Motor neuron (in vitro differentiated cells): ENCODE measurements at places on chromosomes 7 and 10. TPM values are rescaled to one million over a fixed set of nuclear protein-coding genes. Genes with fewer than 3 reads are reported as not detected.

DNA sequence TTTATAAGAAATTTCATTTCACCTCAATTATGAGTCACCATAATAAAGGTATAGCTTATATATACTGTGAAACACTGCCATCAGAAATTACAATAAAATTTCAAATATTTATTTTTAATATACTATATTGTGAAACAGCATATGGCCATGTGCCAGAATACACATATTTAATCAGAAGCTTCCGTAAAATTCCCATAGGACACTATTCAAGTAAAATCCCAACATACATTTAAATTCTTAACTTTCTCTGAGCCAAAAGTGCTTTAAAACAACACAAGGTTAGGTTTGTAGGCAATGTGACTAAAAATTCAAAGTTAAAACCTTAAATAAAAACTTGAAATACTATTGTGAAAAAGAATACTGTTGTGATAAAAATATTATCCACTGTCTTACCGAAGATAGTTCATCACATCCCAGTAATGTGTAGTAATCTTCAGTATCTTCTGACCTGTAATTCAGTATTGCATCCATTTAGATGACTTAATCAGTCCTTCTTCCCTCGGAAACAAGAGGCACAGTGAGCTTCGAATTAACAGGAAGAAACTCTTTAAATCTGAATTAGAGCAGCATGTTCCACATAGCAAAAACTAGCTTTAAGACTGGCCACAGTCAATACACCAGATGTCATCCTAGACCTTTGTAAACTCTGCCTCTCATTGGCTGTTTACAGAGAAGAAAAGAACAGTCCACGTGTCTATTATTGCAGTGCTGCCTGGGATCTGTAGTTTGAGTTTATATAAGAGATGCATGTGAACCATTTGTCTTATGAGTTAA is at the start of gene DNAJC12:
Gene DNAJC12, minus strand, starts transcription at position 648 of the 774 bp plus-strand sequence. Its CDS starts 177 bp downstream, at position 471.
- peak; percentile 98 for ATAC-seq

DNA sequence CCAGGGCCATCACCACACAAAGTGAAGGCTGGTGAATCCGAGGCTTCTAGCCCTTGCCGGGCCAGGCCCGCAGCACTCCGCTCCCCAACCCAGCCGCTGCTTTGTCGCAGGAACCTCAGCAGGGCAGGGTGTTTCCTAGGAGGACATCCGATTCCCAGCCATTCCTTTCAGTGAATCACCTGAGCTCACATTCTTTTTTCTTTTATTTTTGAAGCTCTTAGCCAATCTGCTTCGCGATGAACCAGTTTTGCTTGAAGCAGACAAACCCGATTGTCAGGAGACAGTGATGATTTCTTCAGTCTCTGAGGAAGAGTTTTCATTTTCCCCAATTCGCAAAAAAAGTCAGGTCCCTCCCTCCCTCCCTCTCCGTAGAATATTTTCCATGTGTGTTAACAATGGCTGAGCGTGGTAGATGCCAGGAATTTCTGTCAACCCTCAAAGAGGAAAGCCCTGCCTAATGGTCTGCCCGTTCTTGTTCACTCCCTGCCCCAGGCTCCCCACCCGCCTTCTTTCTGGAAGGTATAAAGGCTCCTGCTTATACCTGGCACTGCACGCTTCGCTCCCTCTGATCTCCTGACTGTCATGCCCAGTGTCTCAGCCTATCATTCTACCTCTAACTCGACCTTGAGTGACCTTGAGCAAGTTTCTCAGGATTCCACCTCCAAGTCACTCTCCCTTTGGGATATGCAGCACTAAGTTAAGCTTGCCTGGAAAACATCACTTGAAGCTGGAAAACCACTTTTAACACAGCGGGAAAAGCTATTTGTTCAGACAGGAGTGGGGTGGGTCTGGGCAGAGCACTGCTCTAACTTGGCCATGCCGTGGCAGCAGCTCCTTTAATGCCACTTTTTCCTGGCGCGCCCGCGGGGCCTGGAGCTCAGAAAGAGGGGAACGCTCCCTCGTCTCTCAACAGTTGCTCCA is 35.1 kb downstream of the EGFR start:
- ATAC-seq, result peak; percentile 27

CUEDC2 gene
- 78.4 and 80.7 TPM in 2 replicates for total RNA-seq

- no peak for ATAC-seq
These were observed 179.9 kb upstream of the CXCL12 start for GRCh38 chr10:44564790-44565189.

DNA sequence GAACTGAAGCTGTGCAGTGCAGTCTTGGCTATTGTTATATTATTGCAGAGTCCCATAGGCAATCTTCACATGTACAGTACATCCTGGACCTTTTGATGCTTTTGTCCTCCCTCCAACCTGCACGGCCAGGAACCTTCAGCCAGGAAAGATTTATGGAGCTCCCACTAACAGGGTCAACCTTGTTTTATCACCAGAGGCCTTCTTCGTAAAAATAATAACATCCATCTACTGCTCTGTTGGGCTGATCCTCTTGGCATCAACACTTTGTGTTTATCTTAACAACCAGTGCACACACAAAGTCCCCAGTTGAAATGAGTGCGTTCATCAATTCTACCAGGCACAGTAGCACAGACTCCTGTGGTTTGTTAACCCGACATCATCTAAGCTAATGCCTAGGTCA is 72.4 kb downstream of the AGMO start:
- peak; percentile 84 for ATAC-seq

GRCh38 chr10:72649291-72649690 is 23.4 kb upstream of the MICU1 start:
- ATAC-seq, result no peak

DNA sequence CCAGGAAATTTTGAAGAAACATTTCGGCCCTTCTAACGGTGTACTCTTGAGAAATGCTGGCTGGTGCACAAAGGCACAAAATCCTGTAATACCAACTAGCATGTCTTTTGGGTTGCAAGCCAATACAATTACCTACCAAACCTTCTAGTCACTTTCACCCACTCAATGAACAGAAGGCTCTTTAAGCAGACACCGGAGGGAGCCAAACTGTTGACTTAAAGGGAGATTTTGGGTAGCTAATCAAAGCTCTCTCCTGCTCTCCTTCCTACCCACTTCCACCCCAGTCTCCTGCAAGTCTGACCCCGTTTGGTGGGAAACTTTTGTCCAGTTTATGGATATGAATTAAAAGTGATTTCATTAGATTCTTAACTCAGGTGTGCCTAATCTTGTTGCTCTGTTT is 24.0 kb downstream of the GRM3 start:
- ATAC-seq, result no peak

- no peak for ATAC-seq
These were observed 217.9 kb downstream of the ARHGAP21 start for GRCh38 chr10:24505759-24506158.

FGFBP3 gene
- 0.99 and 2.5 TPM in 2 replicates for total RNA-seq

UNCX gene
- not detected in 2 replicates for total RNA-seq

GRCh38 chr10:71039551-71039950 is 151.2 kb upstream of the PCBD1 start:
- ATAC-seq, result no peak

RASA4B gene
- total RNA-seq, result 5.9 and 6.6 TPM in 2 replicates

OR9A2 gene
- 0.87 and 1.5 TPM in 2 replicates for total RNA-seq

- peak; percentile 40 for ATAC-seq
These were observed 79.8 kb downstream of the ABI1 start for GRCh38 chr10:26780793-26781601.

CALHM3 gene
- 0.13 TPM in 1 of 2 replicates, not detected in the other for total RNA-seq

GRCh38 chr7:128385988-128386925 is 23.5 kb downstream of the IMPDH1 start:
- ATAC-seq, result no peak

GRCh38 chr10:120610791-120611190 is 153.8 kb downstream of the PLPP4 start:
- ATAC-seq, result peak; percentile 20

EN2 gene
- 0.30 TPM in 1 of 2 replicates, not detected in the other for total RNA-seq

SFTPA1 gene
- 0.20 and 0.43 TPM in 2 replicates for total RNA-seq

GRCh38 chr10:72089618-72090017 is 1.3 kb upstream of the SPOCK2 start:
- peak; percentile 51 for ATAC-seq

GRCh38 chr7:148579366-148579765 is 11.2 kb upstream of the C7orf33 start:
- ATAC-seq, result no peak
